ENCODE measurements at places on chromosomes 6 and 20.

- DNase-seq: no peak
Measured at GRCh38 chr6:37099442-37099841, 70.5 kb upstream of the PIM1 start.

DNA sequence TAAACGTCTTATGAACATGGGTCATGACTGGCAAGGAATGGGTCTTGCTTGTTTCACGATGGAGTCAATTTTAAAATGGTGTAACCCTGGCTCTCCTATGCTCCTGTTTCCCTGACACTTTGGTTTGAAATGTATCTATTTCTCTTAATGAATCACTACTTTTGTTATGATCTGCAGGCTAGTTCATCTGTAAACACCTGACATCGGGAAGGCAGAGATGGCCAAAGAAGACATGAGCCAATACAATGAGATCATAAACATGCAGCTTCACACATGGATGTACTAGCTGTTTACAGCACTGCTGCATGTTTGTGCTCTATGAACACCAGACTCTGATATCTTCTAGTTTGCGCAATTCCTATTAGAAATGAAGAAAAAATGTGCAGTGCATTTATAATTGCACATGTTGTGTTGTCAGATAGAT, 11.0 kb upstream of the RAD21L1 start:
- DNase-seq: no peak

DNA sequence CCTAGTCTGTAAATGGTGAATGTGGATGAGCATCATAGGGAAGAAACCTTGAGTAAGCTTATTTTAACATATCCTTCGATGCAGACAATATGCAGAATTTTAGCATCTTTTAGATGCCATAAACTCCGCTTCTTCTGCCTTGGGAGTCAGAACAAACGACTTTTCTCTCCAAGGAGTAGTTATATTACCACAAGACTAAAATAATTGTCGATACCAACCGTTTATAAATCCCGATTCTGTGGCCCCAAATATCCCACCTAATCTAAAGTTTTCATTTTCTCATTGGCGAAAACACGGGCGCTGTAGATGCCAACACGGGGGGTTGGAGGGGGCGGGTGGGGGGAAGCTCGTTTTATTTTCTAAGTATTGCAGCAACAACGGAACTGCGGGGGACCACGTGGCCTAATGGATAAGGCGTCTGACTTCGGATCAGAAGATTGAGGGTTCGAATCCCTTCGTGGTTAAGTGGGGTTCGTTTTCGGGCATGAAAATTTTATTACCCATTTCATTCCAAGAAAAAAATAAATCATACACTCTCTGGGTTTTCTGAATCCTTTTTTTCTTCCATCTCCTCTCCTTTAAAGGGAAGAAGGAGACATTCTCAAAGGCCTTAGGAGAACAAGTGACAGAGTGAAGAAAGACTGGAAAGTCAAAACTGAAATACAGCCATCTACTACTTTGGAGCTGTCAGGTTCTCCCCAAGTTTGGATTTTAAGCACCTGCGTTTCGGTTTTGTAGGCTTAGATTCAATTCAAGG, 65.5 kb upstream of the BTN3A2 start:
- DNase-seq: no peak

GRCh38 chr6:296151-297122, 4.2 kb downstream of the DUSP22 start:
- no peak for DNase-seq

DNA sequence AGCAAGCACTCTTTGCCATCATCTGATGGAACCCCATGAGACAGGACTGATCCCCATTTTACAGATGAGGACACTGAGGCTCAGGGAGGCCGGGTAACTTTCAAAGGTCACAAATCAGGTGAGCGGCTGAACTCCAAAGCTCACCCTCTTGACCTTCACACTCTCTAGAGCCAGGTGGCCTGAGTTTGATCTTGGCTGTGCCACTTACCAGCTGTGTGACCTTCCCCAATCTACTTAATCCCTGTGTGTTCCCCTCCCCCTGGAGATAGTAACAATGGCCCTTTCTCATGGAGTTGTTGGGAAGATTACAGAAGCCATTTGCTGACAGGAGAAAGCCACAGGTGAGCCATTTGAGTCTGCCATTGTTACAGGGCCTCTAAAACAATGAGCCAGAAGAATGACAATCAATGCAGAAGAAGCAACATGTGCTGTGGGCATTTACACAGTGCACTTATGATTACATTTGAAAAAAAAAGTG, 34.5 kb downstream of the BMP7 start:
- no peak for DNase-seq

DNA sequence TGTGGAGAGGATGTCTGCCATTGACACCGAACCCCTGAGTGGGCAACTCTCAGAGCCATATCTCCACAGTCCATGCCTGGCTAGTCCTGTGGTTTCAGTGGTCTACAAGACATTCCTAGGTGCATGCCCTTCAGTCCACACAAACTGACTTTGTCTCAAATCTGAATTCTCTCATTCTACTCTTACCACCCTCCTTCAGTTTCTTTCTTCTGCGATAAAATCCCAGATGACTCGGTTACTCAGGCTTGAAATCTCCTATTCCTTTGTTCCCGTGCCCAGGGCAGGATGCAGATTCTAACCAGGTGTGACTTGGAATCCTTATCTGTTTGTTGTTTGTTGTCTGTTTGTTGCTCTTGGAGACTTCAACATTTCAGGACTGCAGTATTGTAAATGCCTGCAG, 9.3 kb downstream of the CDS2 start:
- DNase-seq: no peak
